Stimulated activated CD8-positive, alpha-beta memory T cell treated with anti-CD3 and anti-CD28 coated beads, Interleukin-15, amount 100 ng/mL, for 1 hour (primary cell): ENCODE measurements at places on chromosomes 11 and 22.

DNA sequence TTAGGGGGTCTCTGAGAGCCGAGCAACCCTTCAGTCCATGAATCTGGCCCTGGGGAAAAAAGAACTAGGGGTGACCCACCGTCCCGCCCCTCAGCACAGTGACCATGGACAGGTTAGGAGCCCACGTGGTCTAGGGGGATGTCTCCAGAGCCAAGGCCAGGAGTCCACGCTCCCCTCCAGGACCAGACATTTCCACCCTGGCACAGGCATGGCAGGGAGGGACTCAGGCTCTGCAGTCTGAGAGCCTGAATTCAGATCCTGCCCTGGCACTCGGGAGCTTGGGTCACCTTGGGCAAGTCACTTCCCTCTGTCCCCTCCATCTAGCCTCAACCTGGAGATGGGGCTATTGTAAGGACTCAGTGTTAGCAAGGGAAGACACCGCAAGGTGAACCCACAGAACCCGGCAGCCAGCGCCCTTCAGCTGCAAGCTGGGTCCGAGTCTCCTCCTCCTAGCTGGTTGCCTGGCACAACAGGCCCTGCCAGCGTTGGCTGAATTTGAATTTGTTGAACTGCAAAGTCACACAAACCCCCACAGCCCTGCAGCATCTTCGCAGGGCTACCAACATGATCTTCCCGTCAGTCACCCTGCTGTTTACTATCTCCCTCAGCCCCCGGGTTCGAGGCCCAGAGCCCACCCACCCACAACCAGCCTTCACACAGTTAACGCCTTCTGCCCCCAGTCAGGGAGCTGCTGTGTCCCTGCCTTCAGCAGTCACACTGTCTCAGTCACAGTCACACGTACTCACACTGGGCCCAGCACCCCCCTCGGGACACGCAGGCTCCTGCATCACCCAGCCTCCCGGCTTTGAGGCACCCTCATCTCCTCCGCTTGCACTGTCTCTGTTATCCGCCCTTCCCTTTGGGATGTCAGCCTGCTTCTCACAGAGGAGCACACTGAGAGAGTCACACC, 603 bp upstream of the PDGFB start:
- DNase-seq, result no peak

GRCh38 chr11:765025-765801, 12.1 kb downstream of the GATD1 start:
- DNase-seq, result peak; percentile 45

GRCh38 chr11:128506999-128507611, 80.3 kb downstream of the ETS1 start:
- no peak for DNase-seq

- no peak for DNase-seq
Observed at GRCh38 chr11:46243796-46244109, 33.7 kb upstream of the CREB3L1 start.
